ENCODE measurements at places on chromosomes 1 and 21.

GRCh38 chr1:202233171-202233570, 39.6 kb downstream of the LGR6 start:
- no peak for DNase-seq

GRCh38 chr1:182147136-182147820, 85.8 kb upstream of the ZNF648 start:
- DNase-seq: peak; percentile 7

GRCh38 chr1:86052948-86053698, 103.4 kb downstream of the COL24A1 start:
- DNase-seq: no peak

DNA sequence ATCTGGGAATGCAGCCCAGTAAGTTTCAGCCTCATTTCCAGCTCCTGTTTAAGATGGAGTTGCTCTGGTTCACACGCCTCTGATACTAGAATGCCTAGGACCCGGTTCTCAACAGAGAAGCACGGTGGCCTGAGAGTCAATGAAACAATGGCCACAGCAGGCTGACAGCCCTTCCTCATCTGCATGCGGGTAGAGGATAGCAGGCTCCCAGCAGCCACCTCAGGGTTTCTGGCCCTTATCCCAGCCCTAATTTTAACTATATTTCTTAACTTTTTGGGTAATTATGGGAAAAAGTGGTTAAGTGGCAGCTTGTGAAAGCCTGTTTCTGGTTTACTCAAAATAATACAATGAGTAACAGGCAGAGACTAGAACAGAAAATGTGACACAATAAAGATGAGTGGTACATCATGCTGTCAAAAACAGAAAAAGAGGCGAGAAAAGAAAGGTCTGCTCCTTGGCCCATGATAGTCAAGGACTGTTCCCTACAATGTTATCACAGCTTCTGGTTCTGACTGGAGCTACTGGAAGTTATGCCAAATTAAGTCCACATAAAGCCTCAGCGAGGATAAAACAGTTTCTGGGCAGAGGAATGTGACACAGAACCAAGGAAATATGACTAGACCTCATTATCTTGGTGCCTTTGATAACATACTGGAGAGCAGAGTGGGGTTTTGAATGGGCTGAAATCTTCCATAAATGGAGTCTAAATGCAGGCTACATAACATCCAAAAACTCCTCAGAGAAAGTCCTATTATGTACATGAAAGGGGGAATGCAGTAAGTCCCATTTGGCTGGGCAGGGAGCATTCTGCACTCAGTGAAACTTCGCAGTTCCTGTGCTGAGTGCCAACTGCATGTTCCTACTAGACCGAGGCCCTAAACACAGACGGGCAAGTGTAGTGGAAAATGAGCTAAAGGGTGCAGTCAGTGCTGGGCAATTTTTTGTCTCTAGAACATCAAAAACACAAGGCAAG, 92.1 kb downstream of the NIBAN1 start:
- DNase-seq: peak; percentile 54

DNA sequence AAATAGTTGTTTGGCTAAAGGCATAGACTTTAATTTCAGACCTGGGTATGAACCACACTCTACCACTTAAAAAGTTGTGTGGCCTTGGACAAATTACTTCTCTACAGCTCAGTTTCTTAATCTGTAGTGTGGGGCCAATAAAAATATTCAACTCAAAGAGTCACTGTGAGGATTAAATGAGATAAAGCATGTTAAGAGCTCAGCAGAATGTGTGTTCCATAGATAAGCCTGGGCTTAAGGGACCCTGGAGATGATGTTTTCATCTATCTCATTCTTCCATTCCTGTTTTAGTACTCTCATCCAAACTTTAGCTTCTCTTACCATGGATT, 17.7 kb downstream of the S100A10 start:
- DNase-seq: no peak

- no peak for DNase-seq
These were observed 140.4 kb downstream of the ZMYM4 start for GRCh38 chr1:35408925-35409324.

GRCh38 chr21:42421018-42421793, 17.5 kb downstream of the UBASH3A start:
- no peak for DNase-seq

DNA sequence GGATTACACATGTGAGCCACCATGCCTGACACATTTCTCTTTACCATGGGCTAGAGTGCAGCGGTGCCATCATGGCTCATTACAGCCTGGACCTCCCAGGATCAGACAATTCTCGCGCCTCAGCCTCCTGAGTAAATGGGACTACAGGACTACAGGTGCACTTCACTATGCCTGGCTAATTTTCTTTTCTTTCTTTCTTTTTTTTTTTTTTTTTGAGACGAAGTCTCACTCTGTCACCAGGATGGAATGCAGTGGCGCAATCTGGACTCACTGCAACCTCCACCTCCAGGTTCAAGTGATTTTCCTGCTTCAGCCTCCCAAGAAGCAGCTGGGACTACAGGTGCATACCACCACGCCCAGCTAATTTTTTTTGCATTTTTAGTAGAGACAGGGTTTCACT, 14.8 kb upstream of the KIF1B start:
- DNase-seq: no peak

- DNase-seq: no peak
These were observed 391.8 kb downstream of the MATN1 start for GRCh38 chr1:30331415-30332065.

DNA sequence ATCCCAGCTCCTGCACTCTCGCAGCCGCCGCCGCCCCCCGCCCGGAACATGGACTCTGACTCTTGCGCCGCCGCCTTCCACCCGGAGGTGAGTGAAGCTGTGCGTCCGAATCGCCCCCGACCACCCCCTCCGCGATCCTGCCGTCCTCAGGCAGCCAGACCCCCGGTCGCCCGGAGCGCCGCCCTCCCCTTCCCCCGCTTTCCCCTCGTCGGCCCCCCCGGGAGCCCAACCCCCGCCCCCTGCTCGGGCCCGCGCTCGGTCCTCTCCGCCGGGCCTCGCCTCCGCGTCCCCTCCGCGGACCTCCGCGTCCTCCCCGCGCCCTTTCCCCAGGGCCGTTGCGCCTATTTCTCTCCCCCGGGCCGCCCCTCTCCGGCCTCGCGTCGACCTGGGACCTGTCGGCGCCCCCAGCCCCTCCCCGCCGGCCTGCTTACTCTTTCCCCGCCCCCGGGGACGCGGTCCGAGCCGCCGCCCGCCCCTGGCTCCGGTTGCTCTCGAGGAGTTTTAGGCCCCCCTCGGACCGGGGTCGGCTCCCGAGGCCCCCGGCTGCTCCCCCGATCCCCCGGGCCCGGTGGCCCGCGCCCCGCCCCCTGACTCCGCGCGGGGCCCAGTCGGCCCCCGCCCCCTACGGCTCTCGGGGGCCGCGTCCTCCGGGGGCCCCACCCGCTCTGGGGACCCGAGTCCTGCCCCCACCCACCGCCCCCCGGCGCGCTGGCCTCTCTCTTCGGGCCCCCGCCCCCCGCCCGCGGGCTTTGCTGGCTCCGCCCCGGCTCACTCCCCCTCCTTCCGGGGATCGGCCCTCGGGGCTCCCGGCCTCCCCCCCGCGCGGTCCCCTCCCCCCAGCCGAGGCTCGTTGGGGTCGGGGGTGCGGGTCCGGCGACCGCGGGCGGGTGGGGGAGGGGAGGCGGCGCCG, 743 bp downstream of the PHF13 start:
- DNase-seq: peak; percentile 60

GRCh38 chr1:194829492-194829891, 1643.1 kb upstream of the B3GALT2 start:
- DNase-seq: no peak

- no peak for DNase-seq
These were observed 151.6 kb downstream of the C1orf94 start for GRCh38 chr1:34328281-34328799.

- no peak for DNase-seq
These were observed 30.5 kb downstream of the ZNF496 start for GRCh38 chr1:247301176-247301540.

GRCh38 chr21:43925096-43925481, 60.1 kb downstream of the AGPAT3 start:
- DNase-seq: peak; percentile 76

DNA sequence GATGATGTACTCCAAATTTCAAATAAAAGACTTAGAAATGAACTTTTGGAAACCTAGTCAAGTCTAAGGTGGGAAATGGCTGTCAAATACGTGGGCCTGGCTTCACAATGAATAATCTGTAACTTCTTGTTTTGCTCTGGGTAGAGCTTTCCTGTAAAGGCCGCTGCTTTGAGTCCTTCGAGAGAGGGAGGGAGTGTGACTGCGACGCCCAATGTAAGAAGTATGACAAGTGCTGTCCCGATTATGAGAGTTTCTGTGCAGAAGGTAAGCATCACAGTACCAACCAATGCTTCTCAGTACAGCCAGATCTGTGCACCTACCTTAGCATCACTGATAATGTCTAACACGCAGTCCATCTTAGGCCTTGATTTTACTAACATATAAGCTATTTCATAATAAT, 73.6 kb downstream of the TPR start:
- no peak for DNase-seq

GRCh38 chr1:28965271-28965870, 51.0 kb downstream of the EPB41 start:
- DNase-seq: no peak

DNA sequence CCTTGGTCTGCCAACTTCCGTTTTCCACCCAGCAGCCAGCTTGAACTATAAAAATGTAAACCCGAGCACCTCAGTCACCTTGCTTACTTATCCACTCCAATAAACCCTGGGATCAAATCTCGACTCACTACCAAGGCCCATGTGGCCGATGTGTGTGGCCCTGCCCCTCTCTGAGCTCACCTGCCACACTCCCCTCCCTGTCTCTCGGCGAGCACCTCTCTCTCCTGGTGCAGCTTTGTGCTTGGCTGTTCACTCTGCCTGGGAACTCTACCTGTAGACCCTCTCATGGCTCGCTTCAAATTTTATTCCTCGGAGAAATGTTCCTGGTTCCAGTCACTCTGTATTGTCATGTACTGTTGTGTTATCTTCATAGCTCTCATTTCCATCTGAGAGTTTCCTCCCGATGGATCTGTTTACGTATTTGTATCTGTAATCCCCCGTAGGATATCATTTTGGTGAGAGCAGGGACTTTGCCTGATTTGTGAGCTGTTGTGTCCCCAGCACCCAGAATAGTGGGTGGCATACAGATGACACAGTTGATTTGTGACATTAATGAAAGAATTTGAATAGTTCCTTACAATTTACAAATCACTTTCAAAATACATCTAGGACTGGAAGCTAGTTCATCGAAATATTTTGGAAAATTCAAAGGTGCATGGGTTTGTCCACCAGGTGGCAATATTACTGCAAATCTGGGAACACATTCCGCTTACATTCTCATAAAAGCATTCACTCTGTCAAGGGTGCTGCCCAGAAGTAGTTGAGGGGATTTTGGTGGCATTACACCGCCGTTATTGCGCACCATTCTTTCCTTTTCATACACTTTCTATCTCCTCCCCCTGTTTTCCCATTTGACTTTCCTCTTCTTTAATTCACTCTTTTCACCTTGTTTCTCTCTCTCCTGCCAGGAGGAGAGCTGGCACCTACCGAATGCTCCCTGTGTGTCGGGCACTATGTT, 95.3 kb downstream of the ABCA4 start:
- no peak for DNase-seq

DNA sequence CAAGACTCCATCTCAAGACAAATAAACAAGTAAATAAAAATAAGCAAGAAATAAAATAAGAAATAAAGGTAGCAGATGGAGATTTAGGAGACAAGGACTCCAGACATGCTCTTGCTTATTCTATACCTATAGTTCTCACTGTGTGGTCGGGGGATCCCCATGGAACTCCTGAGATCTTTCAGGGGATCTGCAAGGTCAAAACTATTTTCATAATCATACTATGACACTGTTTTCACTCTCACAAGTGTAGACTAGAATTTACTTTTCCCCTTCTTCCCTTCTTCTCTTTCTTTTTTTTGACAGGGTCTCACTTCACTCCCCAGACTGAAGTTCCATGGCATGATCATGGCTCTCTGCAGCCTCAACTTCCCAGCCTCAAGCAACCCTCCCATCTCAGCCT, 29.8 kb upstream of the NLRP3 start:
- no peak for DNase-seq

DNA sequence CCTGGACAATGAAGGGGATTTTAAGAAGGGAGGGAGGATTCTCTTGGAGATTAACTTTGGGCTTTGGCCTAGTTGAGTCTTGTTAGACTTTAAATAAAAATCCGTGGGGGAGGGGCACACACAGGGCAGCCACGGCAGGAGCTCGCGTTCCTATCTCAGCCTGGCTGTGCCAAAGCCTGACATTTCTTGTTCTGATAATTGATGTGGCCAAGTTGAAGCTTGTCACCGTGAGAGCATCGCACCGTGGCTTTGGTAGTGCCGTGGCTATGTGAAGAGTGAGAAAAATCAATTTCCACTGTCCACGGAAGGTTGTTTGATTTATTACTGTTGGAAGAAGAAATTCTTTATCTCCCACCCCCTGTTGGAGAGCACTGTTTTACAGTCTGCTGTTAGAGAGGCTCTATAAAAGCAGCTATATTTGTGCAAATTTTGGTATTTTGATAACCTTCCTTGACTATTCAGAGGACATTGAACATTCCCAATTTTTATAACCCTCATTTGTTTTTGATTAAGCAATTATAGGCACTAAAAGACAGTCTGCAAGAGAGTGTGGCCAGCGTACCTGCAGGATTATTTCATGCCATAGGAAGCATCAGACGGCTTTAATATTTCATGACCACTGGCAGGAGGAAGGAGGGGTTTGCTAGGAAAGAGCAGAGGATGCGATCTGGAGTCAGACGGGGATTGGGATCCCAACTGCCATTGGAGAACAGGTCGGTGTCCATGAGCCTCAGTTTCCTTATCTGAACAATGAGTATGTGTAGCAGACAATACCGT, 160.7 kb downstream of the KAZN start:
- DNase-seq: no peak

- peak; percentile 9 for DNase-seq
These were observed 342.7 kb upstream of the NR5A2 start for GRCh38 chr1:199684686-199685273.

GRCh38 chr1:184433956-184434502, 47.2 kb downstream of the C1orf21 start:
- no peak for DNase-seq

DNA sequence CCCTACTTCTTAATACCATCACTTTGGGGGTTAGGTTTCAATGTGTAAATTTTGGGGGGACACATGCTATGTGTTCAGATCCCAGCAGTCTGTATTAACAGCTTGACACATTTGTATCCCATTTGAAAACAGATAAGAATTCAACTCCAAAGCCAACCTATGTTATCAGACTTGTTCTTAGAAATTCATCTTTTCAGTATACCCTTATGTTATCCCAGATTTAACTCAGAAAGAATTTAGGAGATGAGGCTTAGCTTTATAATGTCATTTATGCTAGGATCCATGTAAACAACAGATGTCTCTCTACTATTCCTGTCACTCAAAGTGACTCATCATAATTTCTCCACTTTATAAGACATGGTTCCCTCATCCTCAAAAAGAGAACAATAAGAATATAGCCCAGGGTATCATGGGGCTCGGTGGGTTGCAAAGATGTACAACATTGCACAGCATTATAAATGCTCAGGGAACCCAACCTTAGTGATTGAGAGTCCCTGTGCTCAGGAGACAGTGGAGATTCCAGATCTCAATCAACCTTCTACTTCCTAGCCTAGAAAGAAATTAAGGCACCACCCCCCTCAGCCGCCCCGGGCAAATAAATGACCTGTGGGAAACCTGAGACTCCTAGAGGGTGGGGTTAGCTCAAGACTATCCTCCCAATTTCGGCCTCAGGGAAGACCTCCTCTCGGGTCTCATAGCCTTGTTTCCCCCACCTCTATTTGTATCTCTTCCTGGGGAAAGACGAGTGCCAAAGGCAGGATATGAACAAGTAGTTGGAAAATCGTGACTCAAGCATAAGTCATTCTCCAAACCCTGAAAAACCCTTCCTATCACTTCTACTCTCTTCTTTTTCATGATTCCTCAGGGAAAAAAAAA, 265.1 kb upstream of the CAMK1G start:
- DNase-seq: no peak

- DNase-seq: no peak
These were observed 75.8 kb downstream of the CTH start for GRCh38 chr1:70486676-70487458.

Data from left colon (tissue), 2 donors.